ENCODE measurements at places on chromosomes 13 and 19.

- no peak for DNase-seq
Observed at GRCh38 chr13:30156270-30156669, 151.1 kb downstream of the KATNAL1 start.

DNA sequence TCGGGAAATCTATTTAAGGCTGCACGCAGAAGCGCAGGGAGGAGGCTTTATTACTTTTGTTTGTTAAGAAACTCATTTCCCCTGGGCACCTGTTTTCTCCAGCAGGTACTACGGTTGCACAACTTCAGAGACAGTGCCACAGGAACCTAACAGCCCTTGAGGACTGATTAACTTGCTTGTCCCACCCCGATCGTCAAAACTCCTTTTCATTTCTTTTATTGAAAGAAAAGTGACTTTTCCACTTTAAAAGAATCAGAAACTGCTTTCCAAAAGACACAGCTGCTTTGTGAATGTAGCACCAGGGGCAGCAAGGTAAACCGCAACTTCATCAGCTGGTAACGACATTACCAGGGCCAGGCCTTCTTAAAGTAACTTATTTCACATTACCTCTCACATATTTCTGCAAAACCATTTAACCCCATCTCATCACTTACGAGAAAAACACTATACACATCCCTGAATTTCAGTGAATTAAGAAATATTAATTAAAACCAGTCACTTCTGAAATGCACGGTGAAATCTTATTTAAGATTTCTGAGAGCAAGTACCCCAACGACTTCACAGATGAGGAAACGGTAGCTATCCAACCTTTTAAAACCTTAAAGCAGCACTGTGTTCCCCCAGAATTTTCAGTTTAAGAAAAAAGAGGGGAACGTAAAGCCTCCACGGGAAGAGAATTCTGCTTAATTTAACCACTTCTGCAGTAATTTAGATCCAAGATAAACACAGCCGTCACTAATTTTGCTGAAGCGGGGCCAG, 1.4 kb downstream of the ANKRD10 start:
- DNase-seq = no peak

DNA sequence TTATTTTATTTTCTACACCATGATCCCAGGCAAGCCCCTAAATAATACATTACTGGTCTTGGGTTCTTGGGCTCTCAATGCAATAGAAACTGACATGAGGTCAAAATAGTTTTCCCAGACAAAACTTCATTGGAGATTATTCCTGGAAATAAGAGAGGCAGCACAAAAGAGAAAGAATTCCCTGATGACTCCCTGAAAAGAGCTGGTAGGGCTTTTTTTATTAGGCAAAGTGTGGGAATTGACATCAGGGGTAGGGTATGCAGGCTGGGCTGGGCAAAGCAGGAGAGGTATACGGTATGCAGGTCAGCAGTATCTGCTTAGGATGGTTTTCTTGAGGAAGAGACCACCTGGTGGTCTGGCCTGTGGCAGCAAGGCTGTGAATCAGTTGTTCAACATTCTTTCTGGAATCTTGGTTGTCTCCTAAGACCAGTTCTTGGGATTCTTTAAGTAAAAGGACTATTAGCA, 9.3 kb upstream of the IGFL3 start:
- no peak for DNase-seq

DNA sequence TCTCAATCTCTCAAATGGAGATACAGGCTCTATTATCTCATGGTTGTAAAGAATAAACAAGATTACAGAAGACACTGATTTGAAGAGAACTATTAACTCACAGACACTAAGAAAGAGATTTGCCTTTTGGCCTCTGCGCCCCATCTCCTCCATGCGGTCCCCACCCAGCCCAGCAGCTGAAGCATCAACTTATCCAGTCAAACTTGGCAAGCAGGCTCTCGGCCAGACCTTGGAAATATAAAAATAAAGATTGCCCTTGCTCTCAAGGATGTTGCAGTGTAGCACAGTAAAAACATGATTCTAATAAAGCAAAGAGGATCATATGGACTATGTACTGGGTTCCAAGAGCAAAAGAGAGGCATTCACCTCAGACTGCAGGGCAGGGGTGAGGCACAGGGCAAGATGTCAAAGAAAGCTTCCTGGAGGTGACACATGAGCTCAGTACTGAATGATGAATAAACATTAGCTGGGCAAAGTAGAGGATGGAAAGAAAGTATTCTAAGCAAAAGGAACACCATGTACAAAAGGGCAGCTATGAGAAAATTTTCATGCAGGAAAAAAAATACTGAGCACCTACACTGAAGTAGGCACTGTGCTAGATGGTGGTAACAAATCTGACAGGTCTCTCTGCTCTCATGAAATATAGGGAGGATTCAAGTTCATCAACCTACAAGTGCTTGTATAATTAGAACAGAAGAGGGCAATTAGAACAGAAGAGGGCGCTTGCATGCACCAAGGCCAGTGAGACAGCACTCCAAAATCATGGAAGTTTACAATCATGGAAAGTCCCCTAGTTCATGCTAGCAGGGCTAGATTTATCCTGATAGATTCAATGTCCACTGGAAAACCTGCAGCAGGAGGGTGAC, 85.0 kb downstream of the SACS start:
- DNase-seq = no peak

DNA sequence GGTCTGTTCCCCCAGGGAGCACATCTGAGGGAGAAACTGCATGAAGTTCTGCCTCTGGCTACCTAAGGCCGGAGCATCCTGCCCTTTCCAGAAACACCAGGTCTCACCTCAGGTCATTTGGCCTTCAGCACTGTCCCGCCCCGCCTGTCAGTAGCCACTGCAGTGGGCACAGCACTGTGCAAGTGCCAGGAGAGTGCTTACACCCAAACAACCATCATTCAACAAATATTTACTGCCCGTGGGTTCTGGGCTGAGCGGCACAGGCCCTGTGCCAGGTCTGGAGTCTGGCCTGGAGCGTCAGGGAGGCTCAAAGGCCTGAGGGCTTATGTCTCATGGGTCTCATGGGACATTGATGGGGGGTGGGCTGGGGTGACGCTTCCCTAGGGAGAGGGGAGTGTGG, 2.8 kb downstream of the USF2 start:
- DNase-seq = no peak

DNA sequence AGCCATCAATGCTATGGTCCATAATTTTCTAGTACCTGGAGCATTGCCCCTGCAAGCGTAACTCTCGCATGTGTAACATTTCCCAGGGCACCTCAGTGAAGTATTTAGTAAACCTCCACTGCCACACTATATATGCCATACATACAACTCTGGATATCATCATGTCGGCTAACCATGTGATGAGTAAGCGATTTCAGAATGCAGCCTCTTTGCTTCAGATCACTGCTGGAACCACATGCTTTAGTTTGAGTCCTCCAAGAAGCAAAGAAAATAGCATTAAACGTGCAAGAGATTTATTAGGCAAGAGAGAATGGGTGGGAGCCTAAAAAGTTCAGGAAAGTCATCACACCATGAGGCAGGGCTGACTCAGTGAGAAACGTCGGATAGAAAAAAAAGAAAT, 635.6 kb upstream of the SLITRK5 start:
- no peak for DNase-seq

All from NCI-H345 (cell line).